ENCODE measurements at places on chromosomes 2 and 18. TPM values are rescaled to one million over a fixed set of nuclear protein-coding genes. Genes with fewer than 3 reads are reported as not detected.

The CFAP65 gene
- not detected for total RNA-seq

The FAM237A gene
- not detected for total RNA-seq

The PSMA8 gene
- total RNA-seq = not detected

The PRSS56 gene
- not detected for total RNA-seq

The ATG4B gene
- 69.7 TPM for total RNA-seq

The PELI1 gene
- 4.5 TPM for total RNA-seq

DNA sequence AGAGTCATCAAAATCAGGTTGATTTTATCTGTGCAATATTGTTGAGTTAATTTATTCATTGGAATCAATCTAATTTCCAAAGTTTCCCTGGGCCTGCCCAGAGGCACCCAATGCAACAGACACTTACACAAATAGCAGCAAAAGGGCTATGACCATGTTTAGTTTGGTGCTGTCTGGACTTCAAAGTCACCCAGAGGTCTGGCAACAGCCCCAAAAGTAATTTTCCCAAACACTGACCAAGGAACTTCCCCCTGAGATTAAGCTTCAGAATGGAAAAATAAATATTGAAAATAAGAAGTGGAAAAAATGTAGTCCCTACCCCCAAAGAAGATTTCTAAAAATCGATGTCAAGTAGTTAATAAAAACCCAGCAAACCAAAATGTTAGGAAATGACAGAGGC, 70.9 kb upstream of the RNF152 start:
- no peak for DNase-seq

- DNase-seq = no peak
Measured at GRCh38 chr2:55138882-55139229, 88.6 kb upstream of the RTN4 start.

GRCh38 chr2:32484937-32485336, 128.1 kb downstream of the BIRC6 start:
- peak; percentile 91 for DNase-seq

DNA sequence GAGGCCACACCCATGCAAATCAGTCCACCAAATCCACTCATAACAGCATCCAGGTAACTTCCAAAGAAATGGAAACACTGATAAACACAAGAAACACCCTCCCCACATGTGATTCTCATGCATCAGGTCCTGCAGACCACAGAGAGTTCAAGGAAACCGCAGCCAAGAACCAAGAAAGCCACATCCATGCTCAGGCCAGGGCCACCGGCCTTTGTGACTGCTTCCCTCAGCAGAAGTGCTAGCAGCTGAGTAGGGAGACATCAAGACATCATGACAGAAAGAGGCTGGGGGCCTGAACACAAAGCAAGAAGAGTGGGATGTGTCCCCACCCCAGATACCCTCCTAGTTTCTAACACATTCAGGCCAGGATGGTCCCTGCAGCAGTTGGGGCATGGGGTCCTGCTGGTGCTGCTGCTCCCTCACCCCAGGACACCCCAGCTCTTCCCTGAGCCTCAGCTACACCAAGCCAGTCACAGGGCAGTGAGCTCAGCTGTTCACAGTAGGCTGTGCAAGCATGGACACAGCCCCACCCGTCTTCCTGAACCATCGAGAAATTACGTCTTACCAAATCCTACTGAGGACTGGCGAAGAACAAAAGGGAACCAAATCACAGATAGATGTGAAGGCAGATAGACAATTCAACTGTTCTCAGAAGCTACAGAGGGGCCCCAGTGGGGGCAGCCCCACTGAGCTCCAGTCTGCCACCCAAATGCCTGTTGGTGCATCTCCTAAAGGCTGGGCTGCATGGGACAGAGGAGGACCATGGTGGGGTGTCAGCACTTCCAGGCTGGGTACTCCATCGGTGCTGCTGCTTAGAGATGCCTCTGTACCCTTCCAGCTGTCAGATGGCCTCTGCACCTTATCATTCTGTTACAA, 60.9 kb downstream of the HDAC4 start:
- DNase-seq = no peak

DNA sequence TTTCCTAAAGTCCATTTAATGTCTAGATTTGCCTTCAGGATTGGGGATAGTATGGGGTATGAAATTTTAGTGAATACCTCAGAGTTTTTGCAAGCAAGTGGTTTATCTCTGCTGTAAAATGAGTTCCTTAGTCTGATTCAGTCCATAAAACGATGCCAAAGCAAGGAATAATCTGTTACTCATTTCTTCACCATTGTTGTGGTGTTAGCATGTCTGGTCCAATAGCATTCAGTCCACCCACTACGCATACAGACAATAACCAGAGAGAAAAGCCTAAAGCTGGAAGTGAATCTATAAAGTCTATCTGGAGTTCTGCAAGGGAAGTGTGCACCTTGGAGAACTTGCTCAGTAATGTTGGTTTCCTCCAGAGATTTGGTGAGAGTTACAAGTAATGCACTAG, 12.9 kb upstream of the DPP4 start:
- DNase-seq = no peak

DNA sequence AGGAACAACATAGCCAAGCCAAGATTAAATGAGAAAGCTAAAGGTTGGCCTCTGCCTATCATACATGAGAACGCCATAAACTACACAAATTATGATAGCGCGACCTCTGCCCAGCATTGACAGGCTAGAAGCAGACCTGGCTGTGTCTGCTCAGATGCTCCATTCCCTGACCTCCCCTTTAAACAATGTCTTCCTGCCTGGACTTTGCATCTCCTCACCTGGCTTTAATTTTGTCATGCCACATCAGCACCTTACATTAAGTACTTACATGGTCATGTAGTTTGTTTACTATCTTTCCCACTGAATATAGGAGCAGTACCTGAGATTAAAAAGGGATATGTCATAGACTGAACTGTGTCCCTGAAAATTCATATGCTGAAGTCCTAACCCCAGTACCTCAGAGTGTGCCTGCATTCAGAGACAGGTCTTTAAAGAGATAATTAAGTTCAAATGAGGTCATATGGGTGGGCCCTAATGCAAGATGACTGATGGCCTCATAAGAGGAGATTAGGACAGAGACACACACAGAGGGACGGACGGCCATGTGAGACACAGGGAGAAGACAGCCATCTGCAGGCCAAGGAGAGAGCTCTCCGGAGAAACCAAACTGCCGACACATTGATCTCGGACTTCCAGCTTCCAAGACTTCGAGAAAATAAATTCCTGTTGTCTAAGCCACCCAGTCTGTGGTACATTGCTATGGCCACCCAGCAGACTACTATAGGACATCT, 103.7 kb downstream of the BIN1 start:
- no peak for DNase-seq

- no peak for DNase-seq
Measured at GRCh38 chr2:234765279-234765678, 186.5 kb upstream of the SH3BP4 start.

DNA sequence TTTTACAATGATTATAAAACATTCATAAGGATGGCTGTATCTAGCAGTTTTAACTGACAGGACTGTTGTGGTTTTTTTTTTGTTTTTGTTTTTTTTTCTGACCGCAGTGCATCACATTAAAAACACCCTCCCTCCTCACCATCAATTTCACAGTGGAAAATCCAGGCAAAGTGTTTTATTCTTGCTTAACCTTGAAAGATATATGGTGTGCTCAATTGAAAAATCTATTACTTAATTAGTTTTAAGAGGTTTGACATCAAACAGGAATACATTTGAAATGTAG, 250.7 kb downstream of the DLGAP1 start:
- DNase-seq = no peak

- DNase-seq = no peak
Measured at GRCh38 chr2:143524559-143525401, 395.6 kb downstream of the ARHGAP15 start.
